ENCODE measurements at places on chromosomes 3 and 15.

GRCh38 chr3:46897829-46898320 lies 20.4 kb downstream of the PTH1R start:
- no peak for DNase-seq

DNA sequence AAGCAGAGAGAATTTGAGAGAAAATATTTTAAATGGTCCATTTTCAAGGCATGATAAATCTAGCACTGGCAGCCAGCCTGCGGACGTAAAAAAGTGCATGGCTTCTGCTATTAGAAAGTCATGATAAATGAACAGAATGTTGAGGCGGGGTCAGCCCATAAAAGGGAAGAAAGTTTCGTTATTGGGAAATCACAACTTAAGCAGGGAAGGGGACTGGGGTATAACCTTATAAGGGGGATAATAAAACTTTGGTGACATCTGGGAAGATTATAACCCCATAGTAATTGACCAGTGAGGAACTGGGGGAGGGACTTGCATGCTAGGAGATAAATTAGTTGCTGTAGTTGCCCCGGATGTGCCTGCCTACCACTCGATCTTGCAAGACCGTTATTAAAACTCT lies 88.4 kb upstream of the PLSCR4 start:
- no peak for DNase-seq

- no peak for DNase-seq
These were observed 498 bp downstream of the ZNF280D start for GRCh38 chr15:56732886-56733135.

DNA sequence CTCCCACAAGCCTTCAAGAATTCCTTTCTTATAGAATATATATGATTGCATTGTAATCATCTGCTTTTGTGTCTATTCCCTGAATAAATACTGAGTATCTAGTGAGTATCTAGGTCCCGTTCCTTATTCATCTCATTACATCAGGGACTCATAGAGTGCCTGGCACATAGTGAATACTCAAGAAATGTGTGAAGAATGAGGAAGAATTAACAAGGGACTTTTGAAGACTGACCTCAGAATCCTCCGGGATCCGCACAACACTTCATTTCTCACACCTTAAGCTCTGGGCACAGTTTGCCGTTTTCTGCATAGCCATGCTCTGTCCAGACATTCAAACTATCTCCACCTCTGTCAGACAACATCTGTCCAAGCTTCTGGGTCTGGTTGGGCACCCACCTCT lies 108.8 kb downstream of the STAC start:
- no peak for DNase-seq

DNA sequence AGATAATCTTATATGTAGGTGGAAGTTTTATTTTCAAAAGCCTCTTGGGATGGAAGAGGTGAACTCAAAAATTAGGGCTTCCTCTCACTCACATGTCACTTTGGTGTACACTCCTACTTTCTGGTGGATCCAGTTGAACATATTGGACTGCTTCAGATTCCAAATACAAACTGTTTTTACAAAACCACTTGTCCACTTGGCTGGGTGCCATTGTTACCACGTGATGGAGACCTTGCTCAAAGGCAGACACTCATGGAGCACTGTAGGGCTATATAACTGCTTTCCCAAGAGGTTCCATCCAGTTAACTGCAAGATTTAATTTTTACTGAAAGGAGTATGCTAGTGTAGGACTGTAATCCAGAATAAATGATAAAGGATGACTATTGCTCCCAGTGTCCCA lies 307.0 kb downstream of the EPHA6 start:
- no peak for DNase-seq

- DNase-seq = no peak
These were observed 160.1 kb downstream of the MFSD1 start for GRCh38 chr3:158961911-158962310.

- no peak for DNase-seq
These were observed 28.2 kb downstream of the CPOX start for GRCh38 chr3:98565237-98565643.

- no peak for DNase-seq
These were observed 69.6 kb downstream of the LRTM1 start for GRCh38 chr3:54858093-54858785.

- DNase-seq = peak; percentile 57
These were observed 130.5 kb upstream of the EIF1B start for GRCh38 chr3:40179016-40179415.

DNA sequence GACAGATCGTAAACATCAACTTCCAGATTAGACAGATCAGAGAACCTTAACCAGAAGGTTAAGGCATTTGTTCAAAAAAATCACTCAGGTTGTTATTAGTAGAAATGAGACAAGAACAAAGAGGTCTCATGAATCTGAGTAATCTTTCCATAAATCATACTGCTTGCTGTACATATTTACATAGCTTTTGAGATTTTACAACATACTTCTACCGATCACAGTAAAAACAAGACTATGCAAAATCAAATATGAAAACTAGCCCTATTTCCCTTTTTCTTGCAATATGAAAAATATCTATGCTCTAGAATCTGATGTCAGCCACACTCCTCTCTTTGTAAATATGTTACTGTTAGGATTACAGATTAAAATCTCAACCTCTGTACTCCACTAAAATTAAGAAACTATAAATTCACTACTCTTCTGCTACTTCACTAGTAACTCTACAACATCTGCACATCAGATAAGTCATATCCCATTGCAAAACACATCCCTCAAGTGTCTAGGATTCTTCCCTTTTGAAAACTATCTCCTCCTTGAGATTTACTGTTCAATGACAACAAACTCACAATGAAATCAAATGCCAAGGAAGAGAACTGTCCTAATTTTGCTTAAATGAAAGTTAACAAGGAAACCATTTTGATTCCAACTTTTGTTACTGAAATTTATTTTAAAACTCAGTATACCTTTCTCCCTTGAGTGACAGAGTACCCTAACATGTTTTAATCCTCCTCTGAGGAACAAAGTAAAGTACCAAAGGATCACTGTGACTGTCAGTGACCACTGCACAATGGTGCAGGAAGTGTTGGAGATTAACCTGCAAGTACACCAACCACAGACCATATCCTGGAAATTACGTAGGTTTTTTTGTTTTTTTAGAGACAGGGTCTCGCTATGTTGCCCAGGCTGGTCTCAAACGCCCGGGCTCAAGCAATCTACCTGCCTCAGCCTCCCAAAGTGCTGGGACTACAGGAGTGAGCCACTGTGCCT lies 12.8 kb downstream of the DCUN1D1 start:
- no peak for DNase-seq

DNA sequence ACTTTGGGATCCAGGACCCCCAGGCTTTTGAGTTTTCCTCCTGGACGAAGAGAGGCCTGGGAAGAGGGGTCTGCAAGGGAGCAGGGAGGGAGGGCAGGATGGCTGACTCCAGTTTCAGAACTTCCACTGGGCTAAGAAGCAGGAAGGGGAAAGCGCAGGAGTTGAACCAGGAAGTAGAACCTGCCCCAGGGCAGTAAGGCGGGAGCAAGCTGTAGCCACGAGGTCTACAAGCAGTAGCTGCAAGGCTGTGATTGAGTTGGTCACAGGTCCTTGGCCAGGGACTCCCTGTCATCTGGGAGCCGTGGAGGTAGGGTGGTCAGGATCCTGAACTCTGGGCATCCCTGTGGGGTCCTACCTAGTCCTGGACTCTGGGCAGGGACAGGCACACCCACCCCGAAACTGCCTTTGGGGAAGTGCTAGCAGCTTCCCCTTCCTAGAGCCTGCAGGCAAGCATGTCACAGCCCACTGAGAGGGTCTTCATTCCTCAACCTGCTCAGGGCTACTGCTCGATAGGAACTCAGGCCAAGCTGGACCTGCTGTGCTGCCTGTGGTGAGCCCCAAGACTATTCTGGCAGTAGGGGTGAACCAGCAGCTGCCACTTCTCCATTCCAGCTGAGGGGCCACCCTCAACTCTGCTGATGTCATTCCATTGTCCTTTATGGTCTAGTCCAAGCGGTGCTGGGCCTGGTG lies 5.8 kb upstream of the GNAI2 start:
- no peak for DNase-seq

DNA sequence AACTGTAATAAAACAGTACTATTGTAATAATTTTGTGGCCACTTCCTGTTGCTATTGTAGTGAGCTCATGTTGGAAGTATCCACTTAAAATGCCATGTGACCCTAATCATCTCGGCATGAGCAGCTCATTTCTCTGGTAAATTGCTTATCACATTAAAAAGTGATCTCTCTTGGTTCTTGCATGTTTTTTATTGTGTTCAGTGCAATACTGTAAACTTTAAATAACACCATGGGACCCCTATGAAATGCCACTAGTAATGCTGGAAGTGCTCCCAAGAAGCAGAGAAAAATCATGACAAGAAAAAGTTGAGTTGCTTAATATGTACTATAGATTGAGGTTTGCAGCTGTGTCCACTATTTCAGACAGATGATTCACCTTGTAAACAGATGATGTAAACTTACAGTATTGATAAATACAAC lies 45.6 kb downstream of the NMD3 start:
- no peak for DNase-seq

- no peak for DNase-seq
These were observed 309.9 kb upstream of the THBS1 start for GRCh38 chr15:39270934-39271333.

DNA sequence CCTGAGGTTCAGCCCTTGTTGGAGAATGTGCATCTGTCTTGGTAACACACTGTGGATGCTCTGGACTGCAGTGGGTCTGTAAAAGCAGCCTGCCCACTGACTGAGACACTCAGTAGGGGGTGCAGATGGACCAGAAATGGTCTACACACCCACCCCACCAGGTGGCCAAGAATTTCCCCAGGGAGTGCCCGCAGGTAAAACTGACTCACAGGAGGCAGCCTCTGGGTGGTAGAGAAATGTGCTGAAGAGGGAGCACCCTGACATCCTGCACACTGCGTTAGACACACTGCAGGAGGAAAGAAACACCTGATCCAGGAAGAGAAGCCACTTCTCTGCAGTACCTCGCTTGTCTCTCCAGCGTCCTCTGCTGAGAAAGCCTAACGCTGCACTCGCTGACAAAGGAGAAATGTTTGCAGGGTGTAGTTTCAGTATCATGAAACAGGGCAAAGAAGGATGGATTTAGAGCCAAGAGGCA lies 109.5 kb upstream of the ABHD17C start:
- no peak for DNase-seq

DNA sequence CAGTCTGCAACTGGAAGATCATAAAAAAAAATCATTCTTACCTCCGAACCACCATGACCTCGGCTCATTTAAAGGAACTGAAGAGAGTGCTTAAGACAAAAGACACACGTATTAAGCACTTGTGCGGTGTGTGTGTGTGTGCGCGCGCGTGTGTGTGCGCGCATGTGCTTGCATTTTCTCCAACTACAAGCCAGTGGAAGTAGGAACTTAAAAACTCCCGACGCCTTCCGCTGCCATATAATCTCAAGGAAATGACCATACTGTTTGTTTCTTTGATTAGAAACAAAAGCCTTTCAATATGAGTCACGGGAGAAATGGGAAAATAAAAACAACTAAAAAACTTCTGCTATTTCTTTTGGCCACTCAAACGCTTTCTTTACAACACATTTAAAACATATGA lies 32.4 kb downstream of the FRMD4B start:
- DNase-seq = no peak

- no peak for DNase-seq
These were observed 100.8 kb upstream of the TNFAIP8L3 start for GRCh38 chr15:51195459-51195858.

Data from nucleus accumbens (tissue), 56 donors.